Activated T-cell treated with anti-CD3 and anti-CD28 coated beads, Interleukin-2, amount 50 U/mL, for 48 hours (primary cell): ENCODE measurements at places on chromosomes 5 and 9.
A peak's percentile ranks its signal among the peaks of the same experiment; 100 is the strongest.

- no peak for DNase-seq
These were observed 186.7 kb downstream of the PARP8 start for GRCh38 chr5:50853151-50853550.

GRCh38 chr5:83687124-83687619 is 33.5 kb downstream of the HAPLN1 start:
- no peak for DNase-seq

- peak; percentile 33 for DNase-seq
These were observed 943 bp downstream of the GALNT12 start for GRCh38 chr9:98808411-98808815.

- no peak for DNase-seq
These were observed 363.4 kb upstream of the SLC24A2 start for GRCh38 chr9:20152151-20152725.

GRCh38 chr5:1703352-1704050 is 96.1 kb downstream of the MRPL36 start:
- no peak for DNase-seq

DNA sequence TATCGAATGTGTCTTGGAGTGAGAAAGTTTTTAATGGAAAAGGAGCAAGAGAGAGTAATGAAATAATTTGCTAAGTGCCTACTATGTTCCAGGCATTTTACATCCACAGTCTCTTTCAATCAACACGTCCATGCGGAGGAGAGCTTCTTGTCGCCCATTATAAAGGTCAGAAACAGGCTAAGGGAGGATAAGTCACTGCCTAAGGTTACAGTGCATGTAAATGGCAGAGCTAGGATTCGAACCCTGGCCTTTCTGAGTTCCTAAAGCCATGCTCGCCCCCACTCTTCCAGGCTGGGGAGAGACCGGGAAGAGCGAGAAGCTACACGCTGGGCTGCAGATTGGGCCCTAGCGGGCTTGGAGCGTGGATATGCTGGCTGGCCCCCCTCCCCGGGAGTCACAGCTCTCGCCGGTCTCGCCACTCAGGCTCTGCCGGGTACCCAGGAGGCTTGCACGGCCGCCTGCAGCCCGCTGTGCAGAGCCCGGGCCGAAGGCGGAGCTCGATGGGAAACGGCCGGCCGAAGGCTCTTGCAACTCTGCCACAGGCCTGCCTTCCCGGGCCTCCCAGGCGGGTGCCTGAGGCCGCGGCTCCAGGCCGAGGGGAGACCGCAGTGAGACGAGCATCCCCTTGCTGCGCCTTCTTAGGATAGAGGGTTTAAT is 775 bp upstream of the LHX2 start:
- peak; percentile 48 for DNase-seq

DNA sequence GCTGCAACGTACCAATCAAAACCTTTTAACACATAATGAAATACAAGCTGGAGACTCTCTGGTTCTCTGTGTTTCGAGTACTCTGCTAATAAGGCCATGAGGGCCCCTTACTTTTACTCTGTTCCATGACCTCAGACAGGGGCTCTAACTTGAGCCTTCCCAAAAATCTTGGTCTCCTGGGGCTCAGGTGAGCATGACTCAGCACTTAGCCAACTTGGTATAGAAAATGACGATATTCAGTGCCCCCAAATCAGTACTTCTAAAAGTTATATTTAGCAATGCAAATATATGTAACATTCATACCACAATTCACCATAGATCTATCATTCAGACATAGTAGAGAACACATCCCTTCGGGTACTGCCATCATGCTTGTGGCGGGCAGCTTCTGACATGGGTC is 278.9 kb downstream of the EFNA5 start:
- no peak for DNase-seq

DNA sequence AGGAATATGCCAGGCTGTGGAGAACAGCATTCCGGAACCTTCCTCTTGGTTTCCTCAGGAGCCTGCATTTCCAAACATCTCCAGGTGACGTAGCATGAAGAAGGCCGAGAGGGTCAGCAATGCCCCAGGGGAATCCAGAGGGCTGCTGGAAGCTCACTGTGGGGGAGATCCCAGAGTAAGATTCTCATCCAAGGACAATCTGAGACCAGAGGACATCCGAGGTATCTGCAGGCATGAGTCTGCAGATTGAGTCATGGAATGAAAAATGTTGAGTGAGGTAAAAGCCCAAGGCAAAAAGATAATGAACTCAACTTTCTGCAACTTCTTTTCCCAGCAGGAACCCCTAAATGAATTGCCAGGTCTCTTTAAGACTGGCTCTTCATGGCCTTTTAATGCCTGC is 73.5 kb downstream of the KIF4B start:
- no peak for DNase-seq

GRCh38 chr5:101045689-101046088 is 142.6 kb upstream of the ST8SIA4 start:
- no peak for DNase-seq

- no peak for DNase-seq
These were observed 98.8 kb downstream of the HSD17B3 start for GRCh38 chr9:96202971-96203780.

GRCh38 chr5:15927710-15928380 is 251.7 kb downstream of the MARCHF11 start:
- DNase-seq: no peak

DNA sequence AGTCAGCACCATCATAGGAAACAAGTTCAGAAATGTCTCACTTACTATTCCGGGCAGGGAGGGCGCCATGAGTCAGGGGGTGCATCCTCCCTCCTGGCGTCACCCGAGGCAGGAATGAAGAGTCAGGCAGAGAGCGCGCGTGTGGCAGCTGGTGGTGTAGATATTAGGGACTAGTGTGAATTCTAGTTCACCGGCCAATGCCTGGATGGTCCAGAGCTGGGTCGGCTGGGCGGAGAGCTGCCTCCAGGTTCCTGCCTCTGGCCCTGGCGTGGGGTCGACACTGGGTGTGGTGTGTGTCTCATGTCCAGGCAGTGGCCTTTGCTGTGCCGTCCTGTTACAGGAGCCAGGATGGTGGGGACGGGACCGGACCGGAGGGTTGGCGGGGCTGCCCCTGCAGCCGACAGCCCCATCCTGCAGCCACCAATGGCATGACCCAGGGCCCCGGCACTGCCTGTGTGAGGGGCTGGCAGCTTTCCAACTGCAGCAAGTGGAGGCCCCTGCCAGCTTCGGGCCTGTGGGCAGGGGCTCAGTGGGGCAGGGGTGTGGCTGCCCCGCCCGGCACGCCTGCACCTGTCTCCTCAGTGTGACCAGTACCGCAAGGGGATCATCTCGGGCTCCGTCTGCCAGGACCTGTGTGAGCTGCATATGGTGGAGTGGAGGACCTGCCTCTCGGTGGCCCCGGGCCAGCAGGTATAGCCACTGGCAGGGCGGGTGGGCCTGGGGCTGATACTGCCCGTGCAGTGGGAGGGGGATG is 9.1 kb downstream of the DIPK1B start:
- no peak for DNase-seq

DNA sequence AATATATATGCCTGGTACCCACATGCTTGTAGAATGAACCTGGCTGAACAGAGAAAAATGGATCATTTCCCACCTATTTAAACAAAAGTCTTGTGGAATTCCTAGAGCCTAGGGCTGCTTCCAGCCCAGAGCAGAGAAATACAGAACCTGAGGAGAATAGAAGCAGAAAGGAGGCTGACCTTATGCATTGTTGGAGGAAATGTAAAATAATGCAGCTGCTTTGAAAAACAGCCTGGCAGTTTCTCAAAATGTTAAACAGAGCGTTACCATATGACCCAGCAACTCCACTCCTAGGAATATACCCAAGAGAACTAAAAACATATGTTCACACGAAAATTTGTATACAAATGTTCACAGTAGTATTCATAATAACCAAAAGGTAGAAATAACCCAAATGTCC is 15.1 kb downstream of the MAPKAP1 start:
- DNase-seq: no peak

- no peak for DNase-seq
These were observed 177.6 kb downstream of the DIRAS2 start for GRCh38 chr9:90464978-90465377.

GRCh38 chr9:113499876-113500497 is 36.5 kb downstream of the RGS3 start:
- no peak for DNase-seq

DNA sequence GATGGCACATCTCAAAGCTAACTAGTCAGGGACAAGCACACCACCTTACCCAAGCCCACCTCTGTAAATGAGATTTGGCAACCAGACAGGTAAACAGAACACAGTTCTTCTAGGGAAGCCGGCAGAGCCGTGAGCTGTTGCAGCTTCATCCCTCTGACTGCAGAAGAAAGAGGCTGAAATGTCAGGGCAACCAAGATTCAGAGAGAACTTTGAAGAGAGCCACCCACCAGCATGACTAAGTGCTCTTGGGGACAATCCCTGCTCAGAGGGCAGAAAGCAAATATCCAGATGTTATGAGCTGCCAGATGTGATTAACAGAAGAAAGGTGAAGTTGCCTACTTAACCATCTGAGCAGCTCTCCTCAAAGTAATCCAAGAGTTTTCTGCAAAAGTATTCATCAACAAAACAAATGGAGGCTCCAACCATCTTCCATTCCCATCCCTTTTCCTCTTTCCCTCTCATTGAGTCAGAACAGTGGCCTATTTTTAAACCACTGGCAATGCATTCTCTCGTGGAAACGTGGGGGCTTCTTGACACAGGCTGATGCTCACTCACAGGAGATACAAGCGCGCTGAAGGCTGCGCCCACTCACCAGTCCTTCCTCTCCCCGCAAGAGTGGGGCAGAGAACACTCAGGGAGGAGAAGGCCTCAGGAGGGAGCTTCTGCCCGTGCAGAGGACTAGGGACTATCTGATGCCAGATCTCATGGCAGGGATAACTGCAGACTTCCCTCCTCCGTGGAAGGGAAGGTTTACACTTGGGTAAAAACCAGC is 57.1 kb downstream of the SLIT3 start:
- no peak for DNase-seq

DNA sequence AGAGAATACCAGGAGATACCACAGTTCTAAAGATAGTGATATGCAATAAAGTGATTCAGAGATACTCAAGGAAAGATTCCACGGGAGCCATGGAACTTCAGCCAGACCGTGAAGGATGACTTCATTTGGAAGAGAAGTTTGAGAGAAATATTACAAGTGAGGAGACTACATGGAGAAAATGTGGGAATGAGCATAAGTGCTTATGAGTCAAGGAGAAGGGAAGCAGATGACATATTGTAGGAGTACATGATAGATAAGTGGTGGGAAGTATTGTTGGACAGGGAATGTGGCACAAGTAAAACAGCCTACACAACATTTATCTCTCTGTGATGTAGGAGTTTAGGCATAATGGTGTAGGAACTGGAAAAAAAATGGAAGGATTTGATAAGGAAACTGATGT is 122.1 kb upstream of the FBXL17 start:
- no peak for DNase-seq

GRCh38 chr9:38164659-38165221 is 95.7 kb upstream of the SHB start:
- no peak for DNase-seq

DNA sequence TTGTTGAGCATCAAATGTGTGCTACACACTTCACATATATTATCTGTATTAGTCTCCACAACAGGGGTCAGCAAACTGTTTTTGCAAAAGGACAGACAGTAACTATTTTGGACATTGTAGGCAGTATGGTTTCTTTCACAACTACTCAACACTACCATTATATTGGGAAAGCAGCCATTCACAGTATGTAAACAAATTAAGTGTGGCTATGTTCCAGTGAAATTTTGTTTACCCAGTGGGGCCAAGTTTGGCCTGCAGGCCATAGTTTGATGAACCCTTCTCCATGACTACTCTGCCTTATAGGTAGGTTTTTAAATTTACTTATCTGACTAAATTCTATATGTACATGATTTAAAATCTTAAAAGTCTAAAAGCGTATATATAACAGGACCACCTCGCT is 13.0 kb upstream of the FAM151B start:
- DNase-seq: no peak

DNA sequence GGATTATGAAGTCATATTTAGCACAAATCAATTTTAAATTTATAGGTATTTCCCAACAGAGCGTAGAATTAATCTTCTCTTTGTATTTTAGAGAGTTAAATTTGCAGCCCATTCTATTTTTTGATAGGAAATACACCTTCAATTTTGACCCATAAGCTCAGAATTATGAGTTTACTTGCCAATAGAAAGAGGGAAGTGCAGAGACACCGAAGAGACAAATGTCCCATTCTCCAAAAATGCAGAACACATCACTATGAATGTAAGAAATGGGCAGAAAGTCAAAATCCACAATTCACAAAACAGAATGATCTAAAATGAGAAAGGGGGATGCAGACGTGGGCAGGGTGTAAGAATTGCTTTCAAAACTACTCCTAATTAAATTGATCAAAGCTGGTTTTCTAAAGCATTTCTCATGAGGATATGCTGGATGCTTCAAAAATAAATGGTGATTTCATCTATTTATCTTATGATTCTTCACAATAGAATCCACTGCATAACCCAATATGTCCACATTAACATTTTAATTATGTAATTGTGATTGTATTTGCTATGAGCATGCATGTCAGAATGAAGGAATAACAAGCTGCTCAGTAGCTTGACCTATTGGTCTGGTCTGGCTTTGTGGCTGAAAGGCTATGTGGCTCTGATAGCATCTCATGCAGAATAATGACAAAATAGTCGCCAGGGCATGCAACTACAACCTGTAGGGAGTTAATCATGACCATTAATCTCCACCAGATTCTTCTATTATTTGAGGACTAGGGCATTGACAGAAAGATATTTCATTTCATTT is 550.1 kb upstream of the CDH18 start:
- DNase-seq: no peak

GRCh38 chr5:167699432-167699831 is 592.0 kb upstream of the WWC1 start:
- DNase-seq: no peak

- no peak for DNase-seq
These were observed 405.3 kb upstream of the RGMB start for GRCh38 chr5:98368141-98368540.

DNA sequence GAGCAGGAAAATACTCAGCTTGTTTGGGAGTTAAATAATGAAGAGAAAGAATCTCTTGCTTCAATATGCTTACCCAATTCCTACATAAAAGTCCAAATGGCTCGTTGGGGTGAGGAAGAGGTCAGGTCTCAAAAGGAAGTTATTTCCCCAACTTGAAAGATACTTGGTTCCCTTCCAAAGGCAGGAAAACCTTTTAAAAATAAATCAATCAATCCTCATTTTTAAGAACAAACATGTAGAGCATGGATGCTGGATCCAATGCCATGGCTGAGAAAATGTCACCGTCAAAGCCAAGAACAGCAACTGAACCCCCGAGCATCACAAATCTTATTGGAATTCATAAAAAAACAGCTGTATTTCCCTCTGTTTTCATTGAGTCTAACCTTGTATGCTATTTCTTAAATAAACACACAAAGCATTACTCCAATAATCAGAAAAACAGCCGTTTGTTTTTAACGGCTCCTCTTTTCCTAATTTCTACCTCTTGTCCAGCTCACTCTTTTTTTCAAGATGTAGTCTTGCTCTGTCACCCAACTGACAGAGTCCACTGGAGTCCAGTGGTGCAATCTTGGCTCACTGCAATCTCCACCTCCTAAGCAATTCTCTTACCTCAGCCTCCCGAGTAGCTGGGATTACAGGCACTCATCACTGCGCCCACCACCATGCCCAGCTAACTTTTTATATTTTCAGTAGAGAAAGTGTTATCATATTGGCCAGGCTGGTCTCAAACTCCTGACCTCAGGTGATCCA is 140.7 kb downstream of the GNA14 start:
- no peak for DNase-seq
